LHCN-M2 (cell line): ENCODE measurements at places on chromosomes 5 and 9.
A peak's percentile ranks its signal among the peaks of the same experiment; 100 is the strongest.

- no peak for DNase-seq
Observed at GRCh38 chr9:25322142-25322541, 356.1 kb downstream of the TUSC1 start.

GRCh38 chr5:153767221-153768188 is 271.2 kb downstream of the FAM114A2 start:
- DNase-seq: no peak

- DNase-seq: no peak
Observed at GRCh38 chr5:96244696-96245095, 188.4 kb downstream of the PCSK1 start.

DNA sequence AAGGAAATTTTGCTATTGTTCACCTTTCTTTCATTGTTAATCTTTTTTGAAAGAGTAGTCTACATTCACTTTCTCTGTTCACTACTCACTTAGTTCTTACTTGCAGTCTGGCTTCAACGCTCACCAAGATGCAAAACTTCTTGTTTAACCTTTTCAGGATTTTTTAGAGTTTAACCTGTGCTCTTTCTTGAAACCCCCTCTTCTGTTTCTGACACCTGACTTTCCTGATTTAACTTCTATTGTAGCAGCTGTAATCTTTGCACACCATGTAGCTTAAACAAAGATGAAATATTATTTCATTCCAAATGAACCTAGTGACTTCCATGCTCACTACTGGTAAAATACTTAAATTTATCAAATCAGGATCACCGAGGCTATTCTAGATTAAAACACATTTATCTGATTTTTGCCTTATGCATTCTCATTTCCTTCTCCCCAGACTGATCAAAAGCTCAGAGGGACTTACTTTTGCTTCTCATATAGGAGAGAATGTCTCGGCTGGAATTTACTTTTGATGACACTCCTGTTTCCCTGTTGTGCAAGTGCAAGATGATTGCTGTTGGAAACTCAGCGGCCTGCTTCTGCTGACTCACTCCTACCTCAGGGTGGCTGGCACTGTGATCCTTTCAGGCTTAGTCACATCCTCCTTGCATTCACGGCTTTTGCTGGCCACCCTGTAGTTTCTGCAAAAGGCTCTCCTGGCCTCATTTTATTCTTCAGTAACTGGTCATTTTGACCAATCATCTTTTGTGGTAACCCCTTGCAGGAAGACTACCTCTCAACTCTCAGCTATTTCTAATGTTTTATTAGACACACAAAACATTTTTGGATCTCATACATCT is 109.3 kb upstream of the IFNE start:
- peak; percentile 97 for DNase-seq

DNA sequence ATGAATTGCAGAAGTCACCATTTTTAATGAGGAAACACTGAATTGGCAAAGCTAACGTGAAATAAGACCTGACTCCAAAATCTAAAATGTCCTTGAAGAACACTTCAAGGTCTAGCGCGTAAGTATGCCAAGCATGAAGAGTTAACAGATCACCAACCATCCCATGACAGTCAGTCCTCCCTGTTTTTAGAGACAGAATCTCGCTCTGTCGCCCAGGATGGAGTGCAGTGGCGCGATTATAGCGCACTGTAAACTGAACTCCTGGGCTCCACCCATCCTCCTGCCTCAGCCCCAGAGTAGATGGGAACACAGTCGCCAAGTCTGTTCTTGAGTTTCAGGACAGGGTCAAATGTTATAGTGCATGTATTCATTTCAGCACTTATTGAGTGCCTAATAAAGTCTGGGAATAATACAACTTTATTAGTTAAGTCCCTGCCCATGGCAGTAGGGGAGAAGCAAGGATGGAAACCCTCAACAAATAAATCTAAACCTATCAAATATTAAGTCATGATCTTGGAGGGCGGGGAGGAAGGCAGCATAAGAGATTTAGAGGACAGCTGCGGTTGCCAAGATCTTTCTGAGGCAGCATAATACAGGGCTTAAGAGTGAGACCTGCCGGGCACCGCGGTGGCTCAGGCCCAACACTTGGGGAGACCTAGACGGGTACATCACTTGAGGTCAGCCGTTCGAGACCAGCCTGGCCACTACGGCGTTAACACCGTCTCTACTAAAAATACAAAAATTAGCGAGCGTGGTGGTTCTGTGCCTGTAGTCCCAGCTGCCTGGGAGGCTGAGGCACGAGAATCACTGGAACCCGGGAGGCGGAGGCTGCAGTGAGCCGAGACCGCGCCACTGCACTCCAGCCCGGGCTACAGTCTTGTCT is 1.1 kb downstream of the ATPSCKMT start:
- no peak for DNase-seq

GRCh38 chr9:4117835-4118610 is 181.8 kb downstream of the GLIS3 start:
- no peak for DNase-seq

DNA sequence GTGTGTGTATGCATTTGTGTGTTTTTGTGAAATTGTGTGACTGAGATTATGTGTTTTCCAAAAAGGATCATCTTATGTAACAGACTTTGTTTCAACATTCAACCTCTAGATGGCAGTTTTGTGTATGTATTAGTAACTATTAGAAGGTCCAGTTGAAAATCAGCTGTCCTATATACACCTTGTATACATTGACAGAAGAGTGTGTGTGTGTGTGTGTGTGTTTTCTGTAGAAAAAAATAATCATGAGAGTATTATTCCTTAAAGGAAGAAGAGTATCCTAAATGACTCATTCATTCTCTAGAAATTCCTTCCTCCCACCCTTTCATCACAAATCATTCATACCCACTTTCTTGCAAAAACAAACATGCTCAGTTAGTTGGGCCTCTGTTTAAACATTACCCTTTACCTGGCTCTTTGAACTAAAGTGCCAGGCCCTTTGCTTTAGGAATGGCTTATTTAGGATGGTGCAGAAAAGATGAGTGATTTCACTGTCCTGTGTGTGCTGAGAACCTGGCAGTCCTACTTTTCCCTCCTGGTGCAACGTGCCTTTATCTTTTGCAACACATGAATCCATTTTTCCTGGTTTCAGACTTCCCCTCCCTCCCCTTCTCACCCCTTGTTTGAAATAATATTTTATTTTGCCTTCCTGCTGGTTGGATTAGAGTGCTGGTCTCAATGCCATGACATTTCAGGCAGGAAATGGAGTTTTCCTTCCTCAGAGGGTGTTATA is 152.2 kb downstream of the ARHGAP26 start:
- peak; percentile 44 for DNase-seq

DNA sequence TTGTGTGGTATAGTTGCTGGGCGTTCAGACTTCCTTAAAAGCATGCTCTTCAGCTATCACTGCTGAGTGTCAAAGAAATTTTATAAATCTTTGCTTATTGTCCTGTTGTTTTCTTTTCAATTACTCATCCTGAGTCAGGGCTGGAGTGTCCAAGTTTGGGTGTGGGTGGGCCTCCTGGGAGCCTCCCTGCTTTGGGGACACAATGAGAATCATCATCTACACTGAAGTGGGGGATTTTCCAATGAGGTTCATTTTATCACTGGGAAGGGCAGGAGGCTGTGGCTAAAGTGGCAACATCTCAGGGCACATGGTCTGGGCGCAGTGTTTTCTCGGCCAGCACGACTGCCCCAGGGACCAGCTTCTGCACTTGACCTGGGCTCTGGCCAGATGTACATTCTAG is 19.5 kb downstream of the GFPT2 start:
- DNase-seq: peak; percentile 92

DNA sequence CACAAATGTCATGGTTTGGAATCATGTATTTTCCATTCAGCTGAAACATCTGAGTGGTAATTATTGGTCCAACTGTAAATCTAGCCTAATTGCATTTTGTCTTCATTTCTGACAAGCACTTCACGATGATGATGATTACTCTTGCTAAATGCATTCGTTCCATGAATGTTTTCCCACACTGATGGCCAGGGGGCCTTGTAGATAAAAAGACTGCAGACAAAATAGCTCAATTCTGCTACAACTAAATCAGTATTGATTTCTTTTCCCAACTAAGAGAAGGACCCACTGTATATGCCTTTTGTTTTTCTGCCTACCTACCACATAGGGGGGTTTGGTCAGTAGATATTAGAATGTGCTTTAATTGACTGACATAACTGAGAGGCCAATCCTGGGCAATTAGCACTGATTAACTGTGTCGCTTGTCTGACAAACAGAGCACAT is 1351.3 kb upstream of the NUDT12 start:
- DNase-seq: no peak

DNA sequence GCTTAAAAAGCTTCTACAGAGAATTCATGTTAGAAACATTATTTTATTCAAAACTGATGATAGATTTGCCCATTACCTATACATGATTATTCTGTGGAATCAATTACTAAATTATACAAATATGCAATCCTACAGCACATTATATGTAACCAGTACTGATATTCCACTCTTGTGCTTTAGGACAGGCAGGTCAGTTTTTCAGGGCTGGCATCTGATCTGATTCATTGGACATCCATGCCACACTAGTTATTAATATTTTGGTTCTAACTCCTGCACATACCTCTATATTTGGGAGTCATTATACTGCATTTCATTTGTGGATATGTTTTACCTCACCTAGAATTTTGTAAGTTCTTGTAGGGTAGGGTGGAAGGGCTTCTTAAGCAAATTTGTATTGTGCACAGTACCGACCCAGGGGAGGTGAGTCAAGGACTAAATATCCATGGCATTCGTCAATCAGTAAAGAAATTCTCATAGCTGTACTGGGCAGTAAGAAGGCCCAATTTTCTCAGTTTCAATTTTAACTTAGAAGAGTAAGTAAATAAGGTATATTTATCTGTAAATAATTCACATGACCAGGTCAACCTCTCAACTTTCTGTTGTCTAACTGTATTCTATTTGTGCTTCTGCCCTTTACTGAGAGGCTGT is 33.5 kb downstream of the ELOVL7 start:
- peak; percentile 51 for DNase-seq

DNA sequence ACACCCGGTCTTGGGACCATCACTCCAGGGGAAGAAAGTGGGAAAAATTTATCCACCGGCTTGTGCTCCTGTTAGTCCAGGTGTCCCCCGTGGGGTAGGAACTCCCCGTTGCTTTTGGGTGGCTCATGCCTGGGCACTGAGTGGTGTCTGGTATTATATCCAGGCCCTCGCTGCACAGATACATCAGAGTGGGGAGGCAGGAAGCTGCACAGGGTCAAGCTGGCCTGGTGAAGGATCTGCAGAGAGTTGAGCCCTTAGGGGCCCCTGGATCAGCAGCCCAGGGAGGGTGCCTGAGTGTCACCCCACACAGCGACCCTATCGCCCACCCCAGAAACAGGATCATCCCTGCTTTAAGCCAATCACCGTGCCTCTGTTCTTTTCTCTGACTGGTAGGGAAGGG is 24.4 kb upstream of the COL5A1 start:
- DNase-seq: no peak

GRCh38 chr5:135053989-135054388 is 20.0 kb upstream of the PITX1 start:
- no peak for DNase-seq

GRCh38 chr9:16552252-16552651 is 318.2 kb downstream of the BNC2 start:
- DNase-seq: no peak

GRCh38 chr9:108412755-108413154 is 443.0 kb downstream of the ACTL7B start:
- peak; percentile 54 for DNase-seq

DNA sequence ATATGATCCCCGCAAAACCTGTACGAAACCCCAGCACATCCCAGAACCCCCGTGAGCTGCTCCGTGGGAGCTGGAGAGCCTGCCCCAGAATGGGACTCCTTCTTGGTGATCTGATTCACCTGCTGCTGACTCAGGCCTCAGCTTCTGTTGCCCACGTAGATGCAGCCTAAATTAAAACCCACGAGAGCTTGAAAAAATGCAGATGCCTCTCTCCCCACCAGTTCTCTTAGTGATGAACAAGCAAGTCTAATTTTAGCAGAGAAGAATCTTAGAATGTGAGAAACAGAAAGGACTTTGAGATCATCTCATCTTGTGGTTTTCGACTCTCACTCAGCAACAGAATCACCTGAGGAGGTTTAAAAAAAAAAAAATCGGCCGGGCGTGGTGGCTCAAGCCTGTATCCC is 57.6 kb downstream of the TMOD1 start:
- DNase-seq: no peak

- no peak for DNase-seq
Observed at GRCh38 chr5:146643776-146644175, 127.8 kb upstream of the GPR151 start.

DNA sequence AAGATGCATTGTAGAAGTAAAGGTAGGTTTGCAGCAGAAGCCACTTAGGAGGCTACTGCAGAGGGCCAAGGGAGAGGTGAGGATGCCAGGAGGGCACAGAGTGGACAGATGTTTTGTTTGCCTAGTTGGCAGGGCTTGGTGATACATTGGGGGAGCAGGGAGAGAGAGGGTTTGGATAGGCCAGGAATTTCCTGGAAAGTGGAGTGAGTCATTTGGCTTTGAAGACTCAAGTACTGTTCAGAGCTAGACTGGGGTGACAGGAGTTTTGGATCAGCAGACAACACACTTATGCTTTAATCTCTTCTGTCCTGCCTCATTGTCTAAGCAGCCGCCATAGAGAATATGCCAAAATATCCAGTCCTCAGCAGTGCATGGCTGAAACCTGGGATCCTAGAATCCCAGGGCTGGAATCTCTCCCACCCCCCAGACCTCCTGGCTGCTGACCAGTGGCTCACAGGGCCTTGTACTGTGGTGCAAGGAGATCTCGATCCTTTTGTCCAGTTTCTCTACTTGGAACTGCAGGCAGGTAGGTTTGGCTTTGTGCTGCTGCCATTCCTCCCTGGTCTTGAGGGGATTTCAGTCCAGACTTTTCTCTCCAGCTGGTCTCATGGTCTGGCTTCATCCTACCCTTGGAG is 11.0 kb downstream of the TMEM268 start:
- DNase-seq: peak; percentile 84

DNA sequence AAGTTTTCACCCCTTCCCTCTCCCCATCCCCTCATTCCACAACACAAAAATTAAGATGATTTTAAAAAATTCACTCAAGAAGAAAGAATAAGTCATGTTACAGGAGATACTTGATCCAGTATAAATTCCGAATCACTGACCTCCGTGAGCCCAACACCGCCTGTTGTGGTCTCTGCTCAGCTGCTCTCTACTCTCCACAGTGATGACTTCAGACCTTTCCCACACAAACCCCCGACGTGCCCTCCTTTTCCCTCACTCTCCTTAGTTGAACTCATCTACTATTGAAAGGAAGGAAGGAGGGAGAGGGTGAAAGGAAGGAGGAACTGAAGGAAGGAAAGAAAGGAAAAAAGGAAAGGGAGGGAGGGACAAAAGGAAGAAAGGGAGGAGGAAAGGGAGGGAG is 55.1 kb downstream of the ZNF354C start:
- peak; percentile 33 for DNase-seq
